Dorsolateral prefrontal cortex (tissue), 122 donors: ENCODE measurements at places on chromosomes 1 and 21. TPM values are rescaled to one million over a fixed set of nuclear protein-coding genes. Genes with fewer than 3 reads are reported as not detected.

OR2L3 gene
- 3.9 TPM for total RNA-seq

TTC34 gene
- total RNA-seq, result 2.3 TPM

FBLIM1 gene
- total RNA-seq, result 4.8 TPM

OR2T11 gene
- total RNA-seq, result 0.19 TPM

KCND3 gene
- 47.7 TPM for total RNA-seq

LAMB3 gene
- total RNA-seq, result 7.7 TPM

ZNF593OS gene
- not detected for total RNA-seq

OR2L2 gene
- 10.5 TPM for total RNA-seq

IGSF9 gene
- total RNA-seq, result 0.28 TPM

DNAJC28 gene
- 7.1 TPM for total RNA-seq

SPATA21 gene
- 0.33 TPM for total RNA-seq

LGR6 gene
- 2.0 TPM for total RNA-seq

PLA2G2D gene
- not detected for total RNA-seq

EIF2D gene
- 45.9 TPM for total RNA-seq

OR2L5 gene
- 2.7 TPM for total RNA-seq

ADAMTS5 gene
- 0.89 TPM for total RNA-seq

ISG15 gene
- 27.2 TPM for total RNA-seq

RAP1GAP gene
- 221 TPM for total RNA-seq

CFAP107 gene
- total RNA-seq, result not detected

TUT4 gene
- 97.2 TPM for total RNA-seq

TDRD5 gene
- total RNA-seq, result 3.1 TPM

GPR25 gene
- total RNA-seq, result not detected

S100A8 gene
- total RNA-seq, result 21.1 TPM

TSNAX gene
- total RNA-seq, result 38.8 TPM

FCGR2B gene
- total RNA-seq, result 1.7 TPM

KCNE2 gene
- not detected for total RNA-seq

UBQLN4 gene
- 77.0 TPM for total RNA-seq

HEYL gene
- 4.6 TPM for total RNA-seq

AADACL4 gene
- total RNA-seq, result not detected
